Progenitor cell of endocrine pancreas (in vitro differentiated cells): ENCODE measurements at places on chromosomes 3 and 15. TPM values are rescaled to one million over a fixed set of nuclear protein-coding genes. Genes with fewer than 3 reads are reported as not detected.
A peak's percentile ranks its signal among the peaks of the same experiment; 100 is the strongest.

NPAP1 gene
- 0.65 and 0.67 TPM in 2 replicates for total RNA-seq

HHATL gene
- total RNA-seq = not detected in 2 replicates

DNA sequence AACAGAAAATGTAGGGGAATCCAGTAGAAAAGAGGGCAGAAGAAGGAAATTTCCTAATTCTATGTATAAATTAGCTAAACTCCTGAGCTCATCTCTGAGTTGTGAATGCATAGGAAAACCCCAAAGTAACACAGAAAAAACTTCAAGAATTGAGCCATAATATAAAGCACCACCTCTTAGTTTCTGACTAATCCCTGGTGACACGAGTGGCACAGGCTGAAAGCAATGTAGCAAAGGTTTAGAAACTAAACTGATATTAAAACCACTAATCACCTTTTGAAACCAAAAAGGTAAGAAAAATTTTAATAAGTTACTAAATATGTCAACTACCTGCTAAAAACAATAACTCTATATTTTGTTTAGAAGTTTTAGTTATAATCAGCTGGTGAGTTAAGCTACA is 255.6 kb upstream of the NECTIN3 start:
- no peaks in the 10 kb centered on the region for H3K27me3 ChIP-seq
- peaks cover 2% of the 10 kb centered on the region for H3K36me3 ChIP-seq
- peaks cover 38% of the 10 kb centered on the region for H3K4me1 ChIP-seq
- no peak overlapping the region for H3K4me3 ChIP-seq
- no peak for DNase-seq
- H3K27ac ChIP-seq = no peak overlapping the region

CCR2 gene
- not detected in 2 replicates for total RNA-seq

DNA sequence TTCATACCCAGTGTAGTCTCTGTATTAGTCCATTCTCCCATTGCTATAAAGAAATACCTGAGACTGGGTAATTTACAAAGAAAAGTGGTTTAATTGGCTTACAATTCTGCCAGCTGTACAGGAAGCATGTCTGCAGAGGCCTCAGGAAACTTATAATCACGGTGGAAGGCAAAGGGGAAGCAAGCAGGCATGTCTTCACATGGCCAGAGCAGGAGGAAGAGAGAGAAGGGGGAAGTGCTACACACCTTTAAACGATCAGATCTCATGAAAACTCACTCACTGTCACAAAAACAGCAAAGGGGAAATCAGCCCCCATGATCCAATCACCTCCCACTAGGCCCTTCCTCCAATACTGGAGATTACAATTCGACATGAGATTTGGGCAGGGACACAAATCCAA is 6.3 kb upstream of the PARP14 start:
- peaks cover 2% of the 10 kb centered on the region for H3K4me1 ChIP-seq
- H3K4me3 ChIP-seq = no peak overlapping the region
- peaks cover 3% of the 10 kb centered on the region for H3K27me3 ChIP-seq
- no peak overlapping the region for H3K27ac ChIP-seq

DNA sequence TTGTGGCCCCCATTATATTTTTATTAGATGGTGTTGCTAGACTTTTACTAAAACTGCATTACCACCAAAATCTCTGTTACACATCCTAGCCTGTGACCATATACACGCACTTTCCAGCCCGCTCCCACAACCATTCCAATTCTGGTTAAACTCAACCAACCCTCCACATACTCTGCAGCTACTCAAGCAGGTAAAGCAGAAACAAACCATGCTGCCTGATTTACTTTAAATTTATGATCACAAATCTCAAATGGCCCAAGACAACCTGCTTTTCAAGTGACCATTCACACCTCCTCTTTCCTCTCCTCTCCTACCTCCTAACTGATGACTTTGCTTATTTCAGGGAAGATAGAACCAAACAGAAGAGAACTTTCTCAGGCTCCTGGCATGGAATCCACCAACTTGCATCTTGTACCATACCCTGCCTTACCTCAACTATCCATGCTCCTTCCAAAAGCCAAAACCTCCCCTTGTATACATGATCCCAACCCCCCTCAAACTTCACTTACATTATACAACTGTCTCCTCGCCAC is 18.5 kb downstream of the ULK4 start:
- no peaks in the 10 kb centered on the region for H3K4me1 ChIP-seq
- H3K36me3 ChIP-seq = peaks cover 7% of the 10 kb centered on the region
- H3K4me3 ChIP-seq = no peak overlapping the region
- no peaks in the 10 kb centered on the region for H3K27me3 ChIP-seq
- no peak for DNase-seq
- no peak overlapping the region for H3K27ac ChIP-seq

ACTRT3 gene
- 2.1 and 2.6 TPM in 2 replicates for total RNA-seq

DNA sequence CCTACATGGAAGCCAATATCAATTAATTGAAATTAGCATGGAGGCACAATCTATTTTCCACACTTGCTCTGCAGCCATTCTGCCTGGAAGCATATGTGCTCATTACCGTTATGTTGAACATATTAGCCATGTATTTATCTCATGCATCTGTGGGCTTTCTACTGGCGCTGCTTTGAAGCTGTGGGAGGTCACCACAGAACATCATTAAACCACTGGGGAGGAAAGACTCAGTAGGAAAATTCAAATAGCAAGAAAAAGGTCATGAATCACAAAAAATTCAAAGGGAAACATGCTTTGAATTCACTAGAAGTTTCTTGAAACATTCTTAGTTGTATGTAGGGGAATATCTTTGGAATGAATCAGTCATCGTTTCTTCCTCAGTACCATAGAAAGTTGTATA is 652.5 kb downstream of the EDEM1 start:
- DNase-seq = no peak
- no peaks in the 10 kb centered on the region for H3K4me1 ChIP-seq
- no peak overlapping the region for H3K4me3 ChIP-seq
- H3K36me3 ChIP-seq = no peaks in the 10 kb centered on the region
- no peaks in the 10 kb centered on the region for H3K27me3 ChIP-seq

- H3K4me1 ChIP-seq = no peaks in the 10 kb centered on the region
- H3K27ac ChIP-seq = no peak overlapping the region
- DNase-seq = no peak
- no peak overlapping the region for H3K4me3 ChIP-seq
- H3K36me3 ChIP-seq = no peaks in the 10 kb centered on the region
These were observed 11.2 kb upstream of the SEC62 start for GRCh38 chr3:169955406-169955805.

GCSAM gene
- not detected in 2 replicates for total RNA-seq

DNA sequence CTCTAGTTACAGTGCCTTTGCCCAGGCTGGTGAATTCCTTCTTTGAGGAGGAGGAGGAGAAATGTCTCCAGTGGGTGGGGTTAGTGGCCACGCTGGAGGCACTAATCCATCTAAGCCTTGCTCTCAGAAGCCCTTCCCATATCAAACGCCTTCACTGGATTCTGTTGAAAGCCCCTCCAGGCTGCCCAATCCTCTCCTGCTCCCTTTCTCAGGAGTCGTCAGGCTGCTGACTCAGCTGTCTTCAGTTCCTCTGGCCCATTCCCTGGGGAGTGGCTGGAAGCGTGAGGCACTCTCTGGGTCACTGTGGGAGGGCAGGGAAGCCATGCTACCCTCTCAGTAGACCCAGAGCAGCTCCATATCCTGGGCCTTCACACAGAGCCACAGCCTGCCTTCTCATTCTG is 2.7 kb downstream of the AP2M1 start:
- no peak for DNase-seq
- no peak overlapping the region for H3K4me3 ChIP-seq
- H3K4me1 ChIP-seq = peaks cover 16% of the 10 kb centered on the region
- H3K36me3 ChIP-seq = peaks cover 13% of the 10 kb centered on the region
- no peaks in the 10 kb centered on the region for H3K27me3 ChIP-seq

DNA sequence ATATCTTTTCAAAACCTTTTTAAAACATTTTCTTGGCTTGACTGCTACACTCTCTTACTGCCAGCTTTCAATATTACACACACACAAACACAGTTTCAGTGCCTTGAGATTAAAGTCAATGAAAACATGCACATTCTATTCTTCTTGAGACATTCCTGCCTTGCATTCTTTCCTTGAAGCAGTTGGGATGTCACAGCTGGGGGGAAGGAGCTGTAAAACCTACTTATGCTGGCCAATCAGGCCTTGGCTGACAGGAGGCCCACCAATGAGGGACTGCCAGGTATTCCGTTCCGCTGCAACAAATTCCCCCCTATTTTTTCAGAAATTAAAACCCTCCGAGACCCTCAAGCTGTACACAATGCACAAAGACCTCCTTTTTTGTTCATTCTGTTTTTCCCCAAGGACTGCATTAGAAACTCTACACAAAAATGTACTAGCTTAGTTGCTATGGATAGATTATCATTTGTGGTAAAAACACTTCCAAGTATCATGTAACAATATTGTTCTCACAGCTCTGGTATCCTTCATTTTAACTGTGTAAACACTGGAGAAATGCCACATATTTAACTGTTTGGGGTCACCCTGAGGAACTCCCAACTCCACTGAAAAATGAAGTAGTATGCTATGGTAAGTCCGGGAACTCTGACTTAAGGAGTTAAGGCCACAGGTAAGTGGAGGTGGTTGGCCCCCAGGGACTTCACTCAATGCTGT is 18.5 kb downstream of the FSTL1 start:
- H3K4me1 ChIP-seq = peaks cover 16% of the 10 kb centered on the region
- H3K27me3 ChIP-seq = no peaks in the 10 kb centered on the region
- DNase-seq = no peak
- no peak overlapping the region for H3K4me3 ChIP-seq

STAC gene
- total RNA-seq = 1.2 and 1.6 TPM in 2 replicates

TRPM1 gene
- total RNA-seq = not detected in 2 replicates

ARPP21 gene
- total RNA-seq = not detected in 2 replicates

HGD gene
- 11.9 and 27.8 TPM in 2 replicates for total RNA-seq

DNA sequence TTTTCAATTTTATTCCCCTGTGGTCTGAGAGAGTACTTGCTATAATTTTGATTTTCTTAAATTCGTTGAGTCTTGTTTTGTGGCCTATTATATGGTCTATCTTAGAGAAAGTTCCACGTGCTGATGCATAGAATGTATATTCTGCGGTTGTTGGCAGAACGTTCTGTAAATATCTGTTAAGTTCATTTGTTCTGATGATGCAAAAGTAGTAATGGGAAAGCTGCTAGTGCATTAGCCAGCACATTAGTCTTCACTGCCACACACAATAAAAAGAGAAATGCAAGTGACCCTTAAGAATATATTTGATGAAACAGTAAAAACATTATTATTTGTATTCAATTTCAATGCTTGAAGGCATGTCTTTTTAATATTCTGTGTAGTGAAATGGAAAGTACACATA is 84.8 kb downstream of the GTPBP8 start:
- no peaks in the 10 kb centered on the region for H3K27me3 ChIP-seq
- no peak overlapping the region for H3K4me3 ChIP-seq
- no peak for DNase-seq
- no peak overlapping the region for H3K27ac ChIP-seq
- peaks cover 2% of the 10 kb centered on the region for H3K36me3 ChIP-seq
- peaks cover 9% of the 10 kb centered on the region for H3K4me1 ChIP-seq

GRCh38 chr15:83443076-83443847 is 3.9 kb upstream of the SH3GL3 start:
- H3K27me3 ChIP-seq = peaks cover 22% of the 10 kb centered on the region
- H3K4me3 ChIP-seq = no peak overlapping the region
- no peaks in the 10 kb centered on the region for H3K36me3 ChIP-seq
- H3K4me1 ChIP-seq = peaks cover 6% of the 10 kb centered on the region
- H3K27ac ChIP-seq = no peak overlapping the region

BHLHE40 gene
- 1.1 and 1.3 TPM in 2 replicates for total RNA-seq

GRCh38 chr3:181713280-181713647 is 1.5 kb downstream of the SOX2 start:
- peaks cover 44% of the 10 kb centered on the region for H3K27me3 ChIP-seq
- DNase-seq = no peak
- peak overlapping the region; percentile 83 for H3K27ac ChIP-seq
- peak overlapping the region; percentile 93 for H3K4me3 ChIP-seq

GRCh38 chr15:89783111-89783860 is 7.2 kb downstream of the MESP2 start:
- no peak overlapping the region for H3K27ac ChIP-seq
- DNase-seq = no peak
- no peak overlapping the region for H3K4me3 ChIP-seq
- no peaks in the 10 kb centered on the region for H3K36me3 ChIP-seq

DNA sequence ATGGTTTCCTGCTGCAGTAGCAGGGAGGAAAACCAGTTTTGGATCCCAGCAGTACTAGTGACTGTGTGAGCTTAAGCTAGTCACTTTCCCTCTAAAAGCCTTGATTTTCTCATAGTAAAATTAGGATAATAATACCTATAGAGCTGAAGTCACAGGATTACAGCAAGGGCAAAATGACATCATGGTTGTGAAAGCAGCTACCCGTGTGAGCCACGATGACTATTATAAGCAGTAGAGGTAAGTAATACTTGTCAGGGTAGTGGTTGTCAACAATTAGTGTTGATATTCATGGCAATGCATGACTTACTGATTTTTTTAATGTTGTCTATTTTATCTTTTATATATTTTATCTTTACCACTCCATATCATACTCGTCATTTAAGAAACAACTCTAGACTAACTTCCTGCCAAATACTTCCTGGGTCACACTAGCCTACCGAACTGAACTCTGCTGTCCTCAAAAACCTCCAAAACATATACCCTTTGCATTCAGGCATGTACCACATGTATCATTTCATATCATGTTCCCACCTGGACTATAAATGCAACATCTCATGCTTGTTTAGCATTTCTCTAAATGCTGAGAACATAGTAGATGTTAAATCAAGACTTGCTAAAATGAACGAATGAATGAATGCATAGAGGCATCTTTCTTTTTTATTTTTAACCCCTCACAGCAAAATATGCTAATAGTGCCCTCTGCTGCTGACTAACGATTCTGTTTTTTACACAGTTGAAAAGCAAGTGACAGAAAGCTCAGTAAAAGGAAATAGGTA is 172.6 kb downstream of the P3H2 start:
- peaks cover 40% of the 10 kb centered on the region for H3K27me3 ChIP-seq
- peak overlapping the region; percentile 69 for H3K27ac ChIP-seq
- peaks cover 12% of the 10 kb centered on the region for H3K4me1 ChIP-seq
- H3K36me3 ChIP-seq = no peaks in the 10 kb centered on the region
- DNase-seq = no peak

DNA sequence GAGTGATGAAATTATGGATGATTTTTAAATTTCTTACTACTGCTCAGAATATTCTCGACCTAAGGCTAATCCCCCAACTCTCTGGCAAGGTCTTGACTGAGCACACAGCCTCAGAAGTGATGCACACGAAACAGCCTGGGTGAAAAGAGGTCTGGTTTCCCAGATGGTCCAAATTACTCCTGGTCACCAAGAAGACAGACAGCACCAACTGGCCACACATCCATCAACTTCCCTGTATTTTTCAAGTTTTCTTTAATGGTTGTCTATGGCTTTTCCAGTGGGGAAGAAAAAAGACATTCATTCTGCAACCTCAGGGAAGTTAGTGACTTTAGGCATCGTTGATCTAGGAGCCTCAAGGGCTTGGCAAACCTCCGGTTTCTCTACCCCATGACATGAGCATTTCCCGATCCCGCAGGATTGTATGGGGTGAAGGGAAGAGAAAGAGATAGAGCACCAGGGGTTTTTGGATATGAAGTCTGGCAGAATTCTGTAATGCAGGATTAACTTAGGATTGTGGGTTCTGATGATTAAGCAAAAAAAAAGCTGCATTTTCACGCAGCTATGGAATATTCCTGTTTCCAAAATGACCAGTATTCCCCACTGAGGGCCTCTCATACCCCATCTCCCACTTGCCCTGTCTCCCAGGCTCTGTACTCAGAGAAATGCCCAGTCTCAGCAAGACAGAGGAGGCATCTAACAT is 62.2 kb downstream of the UMPS start:
- no peak overlapping the region for H3K27ac ChIP-seq
- no peaks in the 10 kb centered on the region for H3K27me3 ChIP-seq
- no peak overlapping the region for H3K4me3 ChIP-seq
- no peaks in the 10 kb centered on the region for H3K4me1 ChIP-seq

TP53BP1 gene
- 121 and 138 TPM in 2 replicates for total RNA-seq

EIF4A2 gene
- 498 and 504 TPM in 2 replicates for total RNA-seq
